ENCODE measurements at places on chromosomes 3 and 15.

DNA sequence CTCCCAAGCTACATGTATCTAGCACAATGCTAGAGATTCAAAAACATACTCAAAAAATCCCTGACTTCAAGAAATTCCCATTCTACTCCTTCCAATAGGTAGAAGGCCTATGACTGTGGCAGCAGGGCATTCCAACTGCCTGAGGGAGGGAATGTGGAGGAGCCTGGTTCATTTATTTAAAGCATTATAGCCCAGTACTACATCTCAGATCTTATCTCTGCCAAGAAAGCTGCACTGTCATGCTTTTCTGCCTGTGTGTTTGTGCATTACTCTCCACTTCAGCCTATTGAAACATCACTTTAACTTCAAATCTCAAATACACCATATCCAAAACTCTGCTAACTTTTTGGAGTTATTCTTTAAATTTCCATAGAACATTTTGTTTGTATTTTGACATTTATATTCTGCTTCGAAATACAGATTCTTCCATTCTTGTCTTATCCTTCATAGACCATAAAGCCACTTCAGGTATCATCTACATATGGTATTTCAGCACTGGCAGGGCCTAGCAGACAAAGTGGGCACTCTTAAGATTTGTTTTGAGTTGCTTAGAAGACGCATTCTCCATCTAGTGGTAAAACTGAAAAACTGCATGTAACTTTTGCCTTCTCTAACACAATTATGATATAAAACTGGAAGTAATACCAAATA, 59.1 kb upstream of the NEDD4 start:
- DNase-seq: no peak

- no peak for DNase-seq
These were observed 4.1 kb downstream of the PXYLP1 start for GRCh38 chr3:141235661-141236171.

- DNase-seq: no peak
These were observed 880.1 kb upstream of the NR2F2 start for GRCh38 chr15:95450413-95450812.

- DNase-seq: no peak
These were observed 21.4 kb downstream of the ROPN1B start for GRCh38 chr3:125990253-125990970.

DNA sequence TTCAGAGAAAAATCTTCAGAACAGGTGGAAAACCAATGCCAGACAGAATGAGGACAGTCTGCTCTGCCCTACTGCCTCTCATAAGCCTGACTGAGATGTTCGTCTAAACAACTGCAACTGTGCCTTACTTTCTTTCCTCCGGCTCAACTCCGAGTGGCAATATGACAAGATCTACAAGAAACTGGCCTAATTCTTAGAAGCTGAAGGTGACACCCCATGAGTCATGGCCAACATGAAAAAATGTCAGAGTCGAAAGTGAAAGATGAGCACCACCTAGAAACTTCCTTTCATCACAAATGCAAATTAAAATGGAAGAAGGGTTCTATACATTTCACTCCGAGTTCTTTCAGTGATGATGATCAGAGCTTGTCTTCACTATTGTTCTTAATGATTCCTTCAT, 12.9 kb downstream of the PCYT1A start:
- DNase-seq: no peak

DNA sequence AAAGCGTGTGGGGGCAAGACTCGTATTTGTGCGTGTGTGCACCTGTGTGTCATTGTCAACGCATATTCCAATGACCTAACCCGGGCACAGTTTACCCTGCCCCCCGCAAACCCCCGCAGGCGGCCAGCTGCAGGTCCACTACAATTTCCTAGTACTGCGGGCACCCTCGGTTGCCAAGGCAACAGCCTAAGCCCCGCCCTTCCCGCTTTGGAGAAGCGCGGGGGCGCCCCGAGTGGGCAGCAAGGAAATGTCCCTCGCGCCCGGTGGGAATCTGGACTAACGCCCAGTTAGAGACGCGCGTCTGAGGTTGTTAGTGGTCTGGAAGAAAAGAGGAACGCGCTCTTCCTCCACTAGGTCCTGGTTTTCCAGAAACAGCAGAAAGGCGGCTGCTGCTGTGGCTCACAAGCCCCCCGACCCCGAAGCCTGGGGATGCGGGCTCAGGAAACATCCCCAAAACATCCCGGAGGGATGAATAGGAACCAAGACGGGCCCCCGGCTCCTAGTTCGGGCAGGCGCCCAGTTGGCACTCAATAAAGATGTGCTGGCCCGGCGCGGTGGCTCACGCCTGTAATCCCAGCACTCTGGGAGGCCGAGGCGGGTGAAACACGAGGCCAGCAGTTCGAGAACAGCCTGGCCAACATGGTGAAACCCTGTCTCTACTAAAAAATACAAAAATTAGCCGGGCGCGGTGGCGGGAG, 1.1 kb downstream of the ABHD14A start:
- DNase-seq: no peak

DNA sequence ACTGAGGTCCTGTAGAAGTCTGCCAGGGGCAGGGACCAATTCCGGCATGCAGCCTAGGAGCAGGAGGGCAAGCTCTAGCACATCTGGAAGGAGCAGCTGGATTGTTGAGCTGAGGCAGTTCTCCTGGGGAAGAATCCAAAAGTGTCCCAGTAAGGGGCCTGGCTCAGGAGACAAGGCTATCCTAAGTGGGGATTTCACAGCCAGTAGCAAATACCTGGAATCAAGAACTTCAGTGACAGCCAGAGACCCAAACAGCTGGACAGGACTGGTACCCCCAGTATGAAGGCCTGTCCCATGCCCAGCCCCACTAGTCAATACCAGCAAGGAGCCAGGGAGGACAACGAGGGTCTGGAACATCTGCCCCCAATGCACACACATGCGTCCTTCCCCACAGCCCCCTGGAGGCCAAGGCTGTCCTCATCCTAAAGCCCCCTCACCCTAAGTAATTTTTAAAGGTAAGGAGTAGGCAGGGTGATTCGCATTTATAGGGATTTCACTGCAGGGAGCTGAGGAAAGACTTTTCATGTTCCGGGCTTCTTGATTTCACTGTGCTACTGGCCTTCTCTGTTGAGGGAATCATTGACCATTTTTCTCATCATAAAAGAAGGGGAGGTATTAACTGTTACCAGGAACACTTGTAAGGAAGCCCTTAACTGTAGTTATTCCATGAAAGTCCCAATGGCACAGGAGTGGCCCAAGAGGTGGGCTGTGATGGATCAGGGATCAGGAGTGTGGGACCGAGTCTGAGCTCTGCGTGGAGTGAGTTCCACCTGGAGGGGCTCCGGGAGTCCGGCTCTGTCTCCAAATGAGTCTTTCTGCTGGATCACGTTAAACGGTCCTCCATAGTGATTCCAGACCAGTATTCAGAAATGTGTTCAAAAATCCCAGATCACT, 2.6 kb upstream of the CHSY1 start:
- no peak for DNase-seq

DNA sequence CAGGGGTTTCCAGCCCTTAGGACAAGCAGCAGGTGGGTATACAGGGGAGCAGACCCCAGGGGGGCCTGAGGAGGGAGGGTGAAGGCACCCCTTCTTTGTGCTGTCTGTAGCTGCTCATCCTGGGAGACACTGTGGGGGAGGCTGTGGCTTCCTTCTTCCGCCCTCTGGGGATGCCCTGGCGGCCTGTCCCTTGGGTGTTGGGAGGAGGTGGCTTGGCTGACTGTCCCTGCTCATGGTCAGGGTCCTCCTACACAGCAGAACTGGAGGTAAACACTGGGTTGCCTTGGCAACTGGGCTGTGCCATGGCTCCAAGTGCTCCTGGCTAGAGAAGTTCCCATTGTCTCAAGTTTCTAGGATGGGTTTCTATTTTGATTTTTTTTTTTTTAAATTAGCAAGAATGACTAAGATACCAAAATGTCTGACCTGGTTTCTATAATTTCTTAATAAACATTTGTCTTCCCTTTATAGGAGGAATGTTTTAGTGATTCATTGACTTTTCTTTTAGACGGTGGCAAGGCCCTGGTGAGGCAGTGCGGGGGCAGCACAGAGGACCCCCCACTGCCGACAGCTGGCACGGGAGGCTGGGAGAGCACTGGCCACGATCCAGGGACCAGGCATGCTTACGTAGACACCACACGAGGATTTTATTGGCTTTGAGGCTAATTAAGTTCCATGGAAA, 12.4 kb downstream of the KLF13 start:
- no peak for DNase-seq

- no peak for DNase-seq
These were observed 32.2 kb upstream of the SNRPA1 start for GRCh38 chr15:101327147-101327740.

DNA sequence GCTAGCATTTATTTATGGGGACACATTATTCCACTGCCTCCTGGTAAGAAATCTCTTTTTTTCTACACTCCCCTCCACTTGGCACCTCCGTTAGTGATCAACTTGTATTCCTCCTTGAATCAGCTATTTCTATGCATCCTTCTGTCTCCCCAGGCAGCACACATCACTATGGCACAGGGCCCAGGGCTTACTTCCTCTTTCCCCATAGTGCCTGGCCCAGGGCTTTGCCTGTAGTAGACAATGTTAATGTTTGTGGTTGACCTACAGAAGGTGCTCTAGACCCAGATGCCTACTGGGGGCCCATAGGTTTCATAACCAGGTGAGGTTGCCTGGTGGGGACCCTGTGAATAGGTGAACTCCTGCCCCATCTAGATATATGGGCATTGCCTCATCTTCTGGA, 44.9 kb downstream of the EPHB1 start:
- no peak for DNase-seq

GRCh38 chr3:37762698-37763097, 99.0 kb upstream of the CTDSPL start:
- DNase-seq: no peak

DNA sequence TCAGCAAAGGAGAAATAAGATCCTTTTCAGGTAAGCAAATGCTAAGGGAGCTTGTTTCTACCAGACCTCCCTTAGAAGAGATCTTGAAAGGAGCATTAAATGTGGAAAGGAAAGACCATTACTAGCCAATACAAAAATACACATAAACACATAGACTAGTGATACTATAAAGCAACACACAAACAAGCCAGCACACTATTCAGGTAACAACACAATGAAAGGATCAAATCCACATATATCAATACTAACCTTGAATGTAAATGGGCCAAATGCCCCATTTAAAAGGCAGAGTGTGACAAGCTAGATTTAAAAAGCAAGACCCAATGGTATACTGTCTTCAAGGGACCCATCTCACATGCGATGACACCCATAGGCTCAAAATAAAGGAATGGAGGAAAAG, 317.6 kb downstream of the TBL1XR1 start:
- DNase-seq: no peak

- DNase-seq: no peak
These were observed at the start of gene CLDN11 for GRCh38 chr3:170418422-170419398. CLDN11 (plus strand) TSS chr3:170418868; CDS start chr3:170419067, 199 bp downstream.

- DNase-seq: no peak
These were observed 574 bp downstream of the NGRN start for GRCh38 chr15:90266061-90266431.

GRCh38 chr3:126680667-126681055, 23.4 kb upstream of the CHCHD6 start:
- no peak for DNase-seq

- DNase-seq: no peak
These were observed 23.3 kb upstream of the CYP11A1 start for GRCh38 chr15:74390647-74391288.

DNA sequence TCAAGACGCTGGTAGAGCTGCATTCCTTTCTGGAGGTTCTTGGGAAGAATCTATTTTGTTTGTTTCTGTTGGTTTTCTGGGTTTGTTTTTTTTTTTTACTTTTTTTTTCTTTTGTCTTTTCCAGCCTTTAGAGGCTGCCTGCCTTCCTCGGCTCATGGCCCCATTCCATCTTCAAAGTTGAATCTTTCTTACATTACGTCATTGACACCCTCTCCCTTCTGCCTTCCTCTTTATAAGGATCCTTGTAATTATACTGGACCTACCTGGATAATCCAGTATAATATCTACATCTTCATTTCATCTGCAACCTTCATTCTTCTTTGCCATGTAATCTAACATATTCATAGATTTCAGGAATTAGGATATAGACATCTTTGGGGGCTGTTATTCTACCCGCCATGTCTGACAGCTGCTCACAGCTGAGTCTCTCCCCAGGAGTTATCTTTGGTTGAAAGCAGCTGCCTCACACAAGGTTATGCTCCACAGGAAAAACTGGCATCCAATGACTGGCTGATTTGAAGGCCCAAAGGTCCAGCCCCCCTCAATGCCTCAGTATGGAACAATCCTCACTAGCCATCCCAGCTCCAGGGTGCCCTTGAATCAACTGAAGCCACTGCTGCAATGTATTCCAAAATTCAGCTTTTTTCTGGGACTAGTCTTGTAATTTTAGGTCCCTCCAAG, 38.4 kb upstream of the THBS1 start:
- no peak for DNase-seq

DNA sequence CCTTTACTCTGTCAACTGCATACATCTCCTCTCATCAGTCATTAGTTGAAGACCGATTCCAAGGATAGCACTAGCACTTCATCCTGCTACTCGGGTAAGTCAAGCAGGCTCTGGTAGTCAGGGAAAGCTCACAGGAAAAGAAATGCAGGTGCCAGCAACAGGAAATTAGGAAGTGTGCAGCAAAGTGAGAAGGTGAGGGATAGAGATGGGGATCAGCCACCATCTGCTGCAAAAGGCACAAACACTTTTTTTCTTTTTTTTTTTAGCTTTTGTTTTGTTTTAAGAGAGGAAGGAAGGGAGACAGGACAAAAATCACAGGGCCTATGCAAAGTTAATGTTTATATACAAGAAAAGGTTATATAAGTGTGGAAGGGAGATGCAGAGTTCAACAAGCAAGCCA, 9.0 kb upstream of the BTLA start:
- no peak for DNase-seq

- DNase-seq: no peak
These were observed 42.4 kb downstream of the FBN1 start for GRCh38 chr15:48603123-48603500.

GRCh38 chr3:4680871-4681300, 187.7 kb downstream of the ITPR1 start:
- no peak for DNase-seq

DNA sequence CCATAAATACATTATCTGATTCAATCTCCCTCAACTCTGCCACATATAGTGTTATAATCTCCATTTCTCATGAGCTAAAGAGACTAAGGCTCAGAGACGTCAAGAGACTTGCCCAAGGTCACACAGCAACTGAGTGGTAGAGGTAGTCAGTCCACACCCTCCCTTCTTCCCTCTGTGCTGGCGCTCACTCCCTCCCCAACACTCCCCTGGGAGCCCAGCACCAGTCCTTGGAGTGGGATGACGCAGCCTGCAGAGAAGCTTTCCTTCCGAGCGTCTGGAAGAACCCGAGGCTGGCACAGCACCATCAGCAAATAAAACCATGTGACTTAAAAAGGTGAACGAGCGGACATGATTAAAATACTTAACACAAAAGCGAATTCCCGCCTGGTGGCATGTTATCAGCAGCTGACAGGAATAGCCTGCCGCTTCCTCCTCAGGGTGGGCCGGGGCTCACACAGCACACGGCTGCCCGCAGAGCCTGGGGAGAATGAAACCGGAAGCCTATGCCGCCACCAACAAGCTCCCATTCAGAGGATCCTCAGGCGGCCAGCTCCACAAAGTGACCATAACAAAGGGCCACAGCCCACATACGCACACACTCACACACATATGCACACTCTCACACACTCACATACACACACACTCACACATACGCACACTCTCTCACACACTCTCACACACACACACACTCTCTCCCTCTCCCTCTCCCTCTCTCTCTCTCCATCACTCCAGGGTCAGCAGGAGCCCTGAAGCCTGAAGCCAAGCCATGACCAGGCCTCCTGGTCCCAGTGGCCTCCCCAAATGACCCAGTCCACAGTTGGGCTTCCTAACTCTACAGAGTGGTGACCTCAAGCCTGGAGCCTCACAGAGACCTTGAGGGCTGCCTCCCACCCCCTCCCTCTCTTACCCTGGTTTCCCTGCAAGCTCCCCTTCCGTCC, 120.5 kb downstream of the XXYLT1 start:
- DNase-seq: no peak

- DNase-seq: no peak
These were observed 311.3 kb downstream of the SLC9A9 start for GRCh38 chr3:143536817-143537535.

Measured in neuronal stem cell (in vitro differentiated cells).